ENCODE measurements at places on chromosomes 7 and 10. TPM values are rescaled to one million over a fixed set of nuclear protein-coding genes. Genes with fewer than 3 reads are reported as not detected.

CALML5 gene
- total RNA-seq: not detected

ASZ1 gene
- not detected for total RNA-seq

ASB4 gene
- not detected for total RNA-seq

UTF1 gene
- not detected for total RNA-seq

ACHE gene
- total RNA-seq: 3.8 TPM

Measured in transverse colon (tissue), 4 donors.